ENCODE measurements at places on chromosomes 12 and 14. TPM values are rescaled to one million over a fixed set of nuclear protein-coding genes. Genes with fewer than 3 reads are reported as not detected.

GRCh38 chr12:58804749-58805148 is 115.6 kb downstream of the LRIG3 start:
- H3K4me1 ChIP-seq, result no peaks in the 10 kb centered on the region
- DNase-seq, result no peak
- H3K27me3 ChIP-seq, result no peaks in the 10 kb centered on the region
- H3K36me3 ChIP-seq, result no peaks in the 10 kb centered on the region
- no peak overlapping the region for H3K27ac ChIP-seq

- no peak overlapping the region for H3K4me3 ChIP-seq
- peaks cover 17% of the 10 kb centered on the region for H3K27me3 ChIP-seq
- H3K36me3 ChIP-seq, result no peaks in the 10 kb centered on the region
- H3K27ac ChIP-seq, result no peak overlapping the region
- no peaks in the 10 kb centered on the region for H3K4me1 ChIP-seq
Observed at GRCh38 chr12:26264215-26264838, 69.0 kb downstream of the SSPN start.

GRCh38 chr14:105335735-105336476 is 21.4 kb downstream of the PACS2 start:
- no peak overlapping the region for H3K27ac ChIP-seq
- H3K27me3 ChIP-seq, result no peaks in the 10 kb centered on the region
- no peak overlapping the region for H3K4me3 ChIP-seq
- H3K36me3 ChIP-seq, result no peaks in the 10 kb centered on the region
- peaks cover 6% of the 10 kb centered on the region for H3K4me1 ChIP-seq

The CMA1 gene
- total RNA-seq, result not detected

The KIF26A gene
- total RNA-seq, result 1.1 TPM
